ENCODE measurements at places on chromosomes 7 and 10.
A peak's percentile ranks its signal among the peaks of the same experiment; 100 is the strongest.

- no peak for DNase-seq
Observed at GRCh38 chr7:144416341-144416740, 12.8 kb upstream of the NOBOX start.

DNA sequence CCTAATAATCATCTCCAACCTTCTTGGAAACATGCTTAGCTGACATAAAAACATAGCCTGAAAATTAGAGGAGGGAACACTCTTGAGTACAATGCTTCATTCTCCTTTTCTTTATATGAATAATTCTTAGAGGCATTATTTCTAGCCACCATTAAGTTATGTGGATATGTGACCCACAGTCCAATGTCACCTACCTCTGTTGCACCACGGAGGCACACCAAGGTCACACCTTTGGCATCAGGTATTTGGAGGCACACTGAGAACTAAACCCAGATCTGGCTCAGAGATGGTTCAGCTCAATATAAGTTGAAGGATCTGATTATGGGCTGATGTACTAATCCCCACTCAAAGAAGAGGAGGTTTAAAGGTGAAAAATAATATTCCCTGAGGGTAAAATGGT lies 385.1 kb downstream of the POM121L12 start:
- no peak for DNase-seq

DNA sequence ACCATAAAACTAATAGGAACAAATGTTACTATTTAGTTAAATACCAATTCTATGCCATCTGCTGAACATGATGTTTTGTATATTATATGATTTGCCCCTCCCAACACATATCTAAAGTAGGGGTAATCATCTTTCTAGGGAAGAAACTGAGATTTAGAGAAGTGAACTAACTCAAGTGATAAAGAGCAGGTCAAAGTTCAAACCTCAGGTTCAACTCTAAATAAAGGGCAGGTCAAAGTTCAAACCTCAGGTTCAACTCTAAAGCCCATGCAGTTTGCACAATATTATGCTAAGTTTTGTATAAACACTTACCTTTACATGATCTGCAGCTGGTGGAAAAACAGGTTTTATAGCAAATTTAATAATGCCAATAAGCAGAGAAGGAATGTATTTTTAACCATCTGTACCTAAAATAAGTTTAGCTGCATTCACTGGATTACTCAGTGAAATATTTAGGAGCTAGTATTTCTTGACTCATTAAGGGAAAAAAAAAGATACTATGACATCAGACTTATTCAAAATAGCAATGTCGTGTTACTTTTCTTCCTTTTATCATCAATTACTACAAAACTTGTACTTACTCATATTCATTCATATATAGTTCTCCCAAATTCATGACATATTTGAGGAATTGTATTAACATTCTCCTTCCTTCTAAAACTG lies 1194.3 kb upstream of the CELF2 start:
- DNase-seq, result no peak

DNA sequence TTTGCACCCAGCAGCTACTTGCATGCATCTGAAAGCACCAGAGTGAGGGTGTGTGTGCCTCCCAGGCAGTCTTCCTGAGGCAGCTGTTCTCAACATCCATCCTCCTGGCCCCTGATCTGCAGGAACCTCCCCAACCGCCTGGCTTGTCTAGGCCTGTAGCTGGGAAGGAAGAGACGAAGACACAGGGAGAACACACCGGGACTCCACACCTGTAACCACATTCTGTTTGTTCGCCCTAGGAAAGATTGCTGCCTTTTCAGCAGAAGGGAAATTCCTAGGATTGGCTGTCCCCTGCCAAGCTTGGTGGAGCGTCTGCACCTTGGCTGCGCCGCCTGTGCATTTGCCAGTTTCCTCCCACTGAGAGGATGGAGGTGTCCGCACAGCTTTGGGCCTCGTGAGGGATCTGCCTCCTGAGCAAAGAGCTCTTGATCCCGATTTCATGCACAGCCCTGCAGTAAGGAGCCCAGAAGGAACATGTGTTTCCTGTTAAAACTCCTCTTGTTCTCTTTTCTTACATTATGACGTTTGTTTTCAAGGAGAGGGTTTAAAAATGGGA lies 154.6 kb downstream of the TPST1 start:
- peak; percentile 31 for DNase-seq

DNA sequence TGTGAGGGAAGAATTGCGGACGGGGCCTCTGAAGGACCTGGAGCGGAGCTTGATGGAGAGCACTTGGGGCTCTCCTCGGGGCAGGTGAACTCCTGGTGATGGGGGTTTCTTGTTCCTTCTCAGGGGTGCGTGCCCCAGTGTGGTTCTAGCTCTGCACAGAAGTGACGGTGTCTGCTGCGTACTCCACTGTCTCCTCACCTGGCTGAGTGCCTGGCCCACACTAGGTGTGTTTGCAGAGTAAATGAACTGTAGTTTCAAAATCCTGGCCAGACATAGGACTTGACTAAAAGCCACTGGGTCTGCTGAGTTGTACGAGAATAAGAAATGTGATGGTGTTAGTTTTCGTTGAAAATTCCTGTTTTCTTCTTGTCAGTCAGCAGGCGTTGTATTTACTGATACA lies 35.6 kb downstream of the DYNC2I1 start:
- no peak for DNase-seq

GRCh38 chr10:58570979-58571378 lies 58.3 kb downstream of the BICC1 start:
- DNase-seq, result no peak

DNA sequence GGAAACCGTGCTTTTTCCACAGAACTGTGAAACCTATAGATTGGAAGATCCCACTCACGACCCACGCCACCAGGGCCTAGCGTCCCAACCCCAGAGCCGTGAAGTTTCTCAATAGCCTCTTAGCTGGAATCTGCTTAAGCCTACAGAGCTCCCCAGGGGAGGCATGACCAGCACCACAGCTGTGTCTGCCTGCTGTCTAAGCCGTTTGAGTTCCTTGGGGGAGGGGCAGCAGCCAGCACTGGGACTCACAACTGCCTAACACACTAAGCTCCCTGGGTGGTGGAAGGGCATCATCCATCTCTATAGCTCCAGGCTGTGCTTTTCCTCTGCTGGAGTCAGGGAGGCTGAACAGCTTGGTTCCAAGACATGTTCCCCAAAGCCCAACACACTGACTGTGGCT lies 26.0 kb upstream of the TMEM140 start:
- no peak for DNase-seq

DNA sequence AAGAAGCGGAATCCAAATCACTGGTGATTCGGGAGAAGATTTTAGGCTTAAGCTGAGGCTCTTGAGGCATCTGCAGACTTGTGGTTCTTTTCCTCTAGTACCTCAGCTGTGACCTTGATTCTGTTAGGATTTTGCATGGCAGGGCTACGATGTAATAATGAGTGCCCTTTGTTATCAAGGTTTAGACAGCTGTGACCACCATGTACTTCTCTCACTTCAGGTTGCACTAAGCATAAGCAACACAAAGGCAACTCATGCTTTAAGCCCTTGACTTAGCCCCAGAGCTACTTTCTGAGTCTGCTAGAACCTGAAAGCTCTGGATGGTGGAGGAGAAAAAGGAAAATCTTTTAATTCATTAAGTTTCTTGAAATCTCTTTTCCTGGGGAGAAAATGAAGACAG lies 1052.3 kb upstream of the PHF14 start:
- DNase-seq, result no peak

GRCh38 chr10:22719406-22720042 lies 5.1 kb upstream of the PIP4K2A start:
- DNase-seq, result no peak

DNA sequence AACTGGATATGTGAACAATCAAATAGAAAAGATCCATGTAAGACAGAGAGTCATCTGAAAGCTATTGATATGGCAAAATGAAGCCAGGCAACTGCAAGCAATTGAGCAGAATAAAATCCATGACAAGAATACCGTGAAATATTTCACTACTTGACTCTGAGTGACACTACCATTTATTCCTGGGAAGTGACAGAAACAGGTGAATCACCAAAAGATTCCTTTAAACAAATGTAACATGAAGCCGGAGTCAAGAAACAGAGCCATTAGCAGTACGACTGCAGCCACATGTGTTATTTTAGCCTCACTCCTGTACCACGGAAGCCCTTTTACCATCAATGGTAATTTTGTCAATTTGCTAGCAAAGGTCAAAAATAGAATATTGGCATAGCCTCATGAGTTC lies 197.7 kb upstream of the POT1 start:
- no peak for DNase-seq

GRCh38 chr10:117222552-117222951 lies 18.4 kb upstream of the SLC18A2 start:
- no peak for DNase-seq

DNA sequence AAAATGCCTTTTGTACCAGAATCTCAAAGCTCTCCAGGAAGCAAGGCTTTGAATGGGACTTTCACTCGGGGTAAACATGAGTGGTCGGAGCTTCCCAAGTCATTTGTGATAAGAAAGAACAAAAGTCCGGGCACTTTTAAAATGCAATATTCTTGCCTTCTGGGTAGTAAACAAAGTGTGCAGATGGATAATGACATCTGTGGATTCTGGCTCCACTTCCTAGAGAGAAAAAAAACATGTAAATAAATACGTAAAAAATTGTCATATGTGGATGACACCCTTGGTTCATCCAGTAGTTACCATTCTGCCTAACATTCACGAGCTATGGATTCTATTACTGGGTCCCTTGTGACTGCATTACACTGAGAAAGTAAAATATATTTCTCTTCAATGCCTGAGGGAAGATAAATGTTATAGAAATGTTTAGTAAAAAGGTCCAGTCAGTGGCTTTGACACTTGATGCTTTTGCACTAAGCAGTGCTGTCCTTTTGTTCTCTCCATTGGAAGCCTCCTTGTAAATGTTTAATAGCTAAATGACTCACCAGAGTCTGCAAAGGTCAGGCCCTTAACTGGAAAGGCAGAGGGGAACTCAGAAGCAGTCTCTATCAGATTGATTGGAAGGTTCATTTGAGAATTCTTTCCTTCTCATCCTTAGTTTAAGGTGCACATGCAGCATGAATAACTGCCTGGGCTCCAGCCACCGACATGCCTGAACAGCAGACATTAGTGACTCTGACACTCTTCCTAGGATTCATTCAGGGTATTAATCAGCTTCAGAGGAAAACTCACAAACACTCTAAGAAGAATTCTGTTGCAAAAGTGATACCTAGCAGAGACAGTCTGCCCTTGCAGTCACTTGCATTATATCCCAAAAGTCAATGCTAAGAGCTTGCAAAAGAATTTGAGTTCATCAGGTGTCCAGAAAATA lies 11.7 kb upstream of the EDRF1 start:
- no peak for DNase-seq

- no peak for DNase-seq
Observed at GRCh38 chr7:55187701-55188491, 169.1 kb downstream of the EGFR start.

GRCh38 chr7:84237533-84238173 lies 43.1 kb upstream of the SEMA3A start:
- no peak for DNase-seq

GRCh38 chr7:102908676-102909075 lies 4.1 kb upstream of the LRRC17 start:
- no peak for DNase-seq

DNA sequence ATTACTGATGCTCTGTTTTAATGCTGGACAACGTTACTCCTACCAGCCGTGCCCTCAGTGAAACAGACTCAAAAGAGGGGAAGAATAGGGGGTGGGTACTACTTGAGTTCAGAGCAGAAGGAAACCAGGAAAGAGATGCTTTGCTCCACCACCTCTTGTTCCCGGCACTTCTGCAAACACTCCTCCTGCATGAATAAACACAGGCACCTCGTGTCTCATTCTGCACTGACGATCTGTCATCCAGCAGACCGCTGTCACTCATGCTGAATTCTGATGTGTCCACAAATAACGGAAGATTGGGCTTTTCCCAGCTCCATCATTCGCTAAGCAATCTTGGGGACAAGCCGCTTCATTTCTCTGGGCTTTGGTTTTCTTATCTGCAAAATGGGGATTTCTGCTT lies 26.7 kb downstream of the YWHAG start:
- no peak for DNase-seq

DNA sequence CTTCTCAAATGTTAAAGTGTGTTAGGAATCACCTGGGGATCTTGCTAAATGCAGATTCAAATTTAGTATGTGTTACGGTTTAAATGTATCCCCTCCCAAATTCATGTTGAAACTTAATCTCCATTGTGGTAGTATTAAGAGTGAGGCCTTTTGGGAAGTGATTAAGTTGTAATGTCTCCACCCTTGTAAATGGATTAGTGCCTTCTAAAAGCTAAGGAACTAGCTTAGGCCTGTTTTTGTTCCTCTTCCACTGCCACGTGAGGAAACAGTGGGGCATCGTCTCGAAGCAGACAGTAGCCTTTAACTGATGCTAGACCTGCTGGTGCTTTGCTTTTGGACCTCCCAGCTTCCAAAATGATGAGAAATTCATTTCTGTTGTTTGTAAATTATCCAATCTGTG lies 52.3 kb upstream of the SEMA3D start:
- no peak for DNase-seq

GRCh38 chr7:30364773-30365172 lies 80.4 kb downstream of the ZNRF2 start:
- DNase-seq, result no peak

DNA sequence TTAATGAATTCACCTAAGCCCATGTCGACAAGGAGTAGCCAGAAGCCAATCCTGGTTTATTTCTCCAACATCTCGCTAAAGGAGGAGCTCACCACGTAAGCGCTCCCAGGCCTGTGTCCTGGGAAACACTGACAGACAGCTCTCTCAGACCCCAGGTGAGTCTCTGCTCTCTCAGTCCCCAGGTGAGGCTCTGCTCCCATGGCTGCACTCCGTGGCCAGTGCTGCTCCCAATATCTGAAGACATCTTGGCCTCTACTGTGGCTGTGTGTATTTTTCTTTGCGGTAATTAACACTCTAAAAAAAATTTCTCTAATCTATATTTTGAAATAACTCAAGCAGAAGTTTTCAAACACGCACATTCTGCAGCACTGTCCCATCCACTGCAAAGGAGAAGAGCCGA lies 564.5 kb downstream of the PTPRN2 start:
- DNase-seq, result no peak

DNA sequence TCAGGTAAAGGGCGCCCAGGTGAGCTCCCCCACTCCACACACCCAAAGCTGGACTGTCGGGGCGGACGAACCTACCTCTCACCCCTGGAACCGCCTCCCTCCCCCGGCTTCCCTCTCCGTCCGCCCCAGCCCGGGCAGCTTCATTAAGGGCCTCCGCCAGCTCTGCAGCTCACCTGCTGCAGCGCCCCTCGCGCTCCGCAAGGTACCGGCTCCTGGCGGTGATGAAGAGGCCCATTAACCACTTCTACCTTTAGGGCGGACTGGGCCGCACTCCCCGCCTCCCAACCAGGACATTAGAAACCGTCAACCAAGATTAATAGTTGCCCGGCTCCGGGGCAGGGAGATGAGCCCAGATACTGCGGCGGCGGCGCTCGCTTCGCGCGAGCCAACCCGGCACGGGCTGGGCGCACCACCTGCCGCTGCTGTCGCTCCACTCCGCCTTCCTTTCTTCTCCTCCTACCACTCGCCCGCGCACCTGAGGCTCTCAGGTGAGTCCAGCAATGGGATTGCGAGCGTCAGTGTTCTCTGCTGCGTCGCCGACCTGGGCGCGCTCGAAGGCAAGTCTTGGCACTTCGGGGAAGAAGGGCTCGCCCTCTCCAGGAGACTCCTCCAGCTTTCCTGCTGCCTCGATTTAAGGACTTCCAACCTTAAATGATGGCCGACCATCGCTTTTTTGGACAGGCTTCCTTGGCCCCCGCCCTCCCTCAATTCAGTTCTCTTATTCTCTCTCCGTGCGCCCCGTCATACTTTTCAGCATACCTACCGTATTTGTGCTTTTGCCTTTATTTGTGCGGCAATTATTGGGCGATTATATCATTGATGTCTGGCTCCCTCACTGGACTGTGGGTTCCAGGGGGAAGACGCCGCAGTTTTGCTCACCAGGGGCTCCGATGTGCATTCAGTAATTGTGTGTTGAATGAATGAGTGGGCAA lies 13.6 kb upstream of the KAZALD1 start:
- DNase-seq, result no peak
